ENCODE measurements at places on chromosomes 16 and 17.
A peak's percentile ranks its signal among the peaks of the same experiment; 100 is the strongest.

- ATAC-seq, result peak; percentile 94
Measured at GRCh38 chr16:11639925-11640899, 28.0 kb upstream of the SNN start.

DNA sequence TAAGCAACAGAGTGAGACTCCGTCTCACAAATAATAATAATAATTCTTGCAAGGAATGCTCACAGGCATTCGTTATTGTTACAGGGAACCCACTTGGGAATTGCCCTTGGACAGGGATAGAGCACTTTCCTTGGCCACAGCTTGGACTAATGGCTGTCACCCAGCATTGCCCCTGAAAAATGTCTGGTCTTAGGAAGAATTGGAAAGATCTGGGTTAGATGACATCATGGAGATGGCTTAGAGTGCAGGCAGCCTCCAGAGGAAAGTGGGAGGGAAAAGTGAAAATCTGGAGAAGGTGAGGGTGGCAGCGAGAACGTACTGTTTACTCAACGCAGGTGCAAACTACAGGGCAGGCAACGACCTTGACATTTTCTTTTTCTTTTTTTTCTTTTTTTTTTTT is 59.3 kb upstream of the MRTFB start:
- peak; percentile 38 for ATAC-seq

GRCh38 chr16:2817340-2818271 is 569 bp downstream of the PRSS21 start:
- no peak for ATAC-seq

DNA sequence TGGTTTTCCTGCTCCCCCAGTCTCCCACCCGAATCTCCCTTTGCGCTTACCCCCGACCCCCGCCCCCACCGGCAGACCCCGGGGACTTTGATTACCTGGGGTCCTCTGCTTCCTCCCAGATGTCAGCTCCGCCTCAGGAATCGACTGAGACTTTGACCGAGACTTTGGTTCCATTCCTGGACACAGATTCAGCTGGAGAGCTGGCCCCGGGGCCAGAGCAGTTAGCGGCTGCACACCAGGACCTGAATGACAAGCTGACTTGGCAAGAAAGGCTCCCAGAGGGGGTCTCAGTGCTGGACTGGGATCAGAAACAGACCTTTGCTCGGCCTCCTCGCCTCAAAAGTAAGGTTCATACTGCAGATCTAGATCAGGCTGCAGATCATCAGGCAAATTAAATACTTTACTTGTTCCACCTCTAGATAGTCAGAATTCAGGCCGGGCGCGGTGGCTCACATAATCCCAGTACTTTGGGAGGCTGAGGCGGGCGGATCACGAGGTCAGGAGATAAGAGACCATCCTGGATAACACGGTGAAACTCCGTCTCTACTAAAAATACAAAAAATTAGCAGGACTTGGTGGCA is 60.3 kb upstream of the FBXO47 start:
- ATAC-seq, result peak; percentile 22

- ATAC-seq, result no peak
Measured at GRCh38 chr17:51819341-51820219, 338.9 kb downstream of the CA10 start.

DNA sequence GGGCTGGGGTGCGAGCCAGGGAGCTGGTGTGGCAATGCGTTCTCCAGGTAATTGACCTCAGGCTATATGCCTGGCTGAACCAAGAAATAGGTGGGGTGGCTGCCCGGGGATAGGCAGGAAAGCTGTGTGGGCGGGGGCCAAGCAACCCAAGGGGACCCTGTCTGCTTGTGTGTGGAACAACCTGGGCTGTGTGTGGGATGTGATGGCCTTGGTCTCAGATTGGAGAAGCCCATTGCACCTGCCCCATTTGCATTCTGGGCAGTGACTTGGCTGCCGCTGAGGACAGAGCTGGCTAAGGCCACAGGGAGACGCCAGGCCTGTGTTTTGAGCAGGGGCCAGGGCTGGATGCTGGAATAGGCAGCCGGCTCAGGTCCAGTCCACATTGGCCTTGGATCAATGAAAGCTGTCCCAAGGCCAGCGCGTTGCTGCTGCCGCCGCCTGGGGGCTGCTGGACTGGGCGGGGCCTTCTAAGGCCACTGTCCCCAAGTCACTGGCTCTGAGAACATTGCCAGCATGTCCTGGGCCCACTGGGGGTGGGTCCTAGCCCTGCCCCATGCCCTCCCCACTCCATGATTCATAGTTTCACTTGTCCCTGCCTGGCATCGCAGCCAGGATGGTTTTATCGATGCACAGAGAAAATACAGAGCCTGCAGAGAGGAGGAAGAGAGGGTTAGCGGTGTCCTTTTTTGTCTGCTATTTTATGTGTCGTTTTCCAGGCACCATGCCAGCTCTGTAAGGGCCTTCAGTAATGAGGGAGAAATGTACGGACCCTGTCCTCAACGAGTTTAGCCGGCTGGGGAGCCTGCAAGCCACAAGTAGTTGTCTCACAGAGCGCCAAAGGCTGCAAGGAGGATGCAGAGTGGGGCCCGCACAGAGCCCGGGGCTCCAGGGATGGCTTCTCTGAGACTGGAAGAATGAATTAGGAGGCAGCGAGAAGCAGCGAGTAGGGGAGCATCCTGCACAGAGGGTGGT is 43.9 kb downstream of the NKD1 start:
- no peak for ATAC-seq

DNA sequence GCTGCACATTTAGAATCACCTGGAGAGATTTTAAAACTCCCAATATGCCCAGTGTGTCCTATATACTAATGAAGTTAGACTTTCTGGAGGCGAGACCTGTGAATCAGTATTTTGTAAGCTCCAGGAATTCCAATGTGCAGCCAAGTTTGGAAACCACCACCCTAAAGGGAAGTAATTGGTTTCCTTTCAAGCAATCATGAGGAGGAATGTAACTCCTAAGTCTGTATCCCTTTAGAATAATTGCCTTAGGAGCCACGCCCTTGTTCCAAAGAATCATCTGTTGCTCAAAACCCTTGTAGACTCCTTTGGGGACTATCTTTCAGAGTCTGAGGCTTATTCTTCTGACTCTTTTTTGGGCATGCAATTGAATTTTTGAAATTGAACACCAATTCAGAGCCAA is 84.4 kb downstream of the DNAH9 start:
- no peak for ATAC-seq

DNA sequence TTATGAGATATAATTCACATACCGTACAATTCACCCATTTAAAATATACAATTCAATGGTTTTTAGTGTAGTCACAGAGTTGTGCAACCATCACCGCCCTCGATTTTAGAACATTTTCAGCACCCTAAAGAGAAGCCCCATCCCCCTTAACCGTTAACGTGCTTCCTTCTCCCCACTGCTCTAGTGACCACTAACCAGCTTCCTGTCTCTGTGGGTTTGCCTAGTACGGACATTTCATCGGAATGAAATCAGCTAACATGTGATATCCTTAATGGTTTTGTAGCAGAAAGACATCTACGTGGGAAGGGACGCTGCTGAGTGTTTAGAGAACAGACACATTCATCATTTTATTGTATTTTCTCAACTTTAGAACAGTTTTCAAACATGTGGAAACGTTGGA is 80.8 kb upstream of the HSBP1 start:
- no peak for ATAC-seq

- no peak for ATAC-seq
Measured at GRCh38 chr17:74147056-74147835, 56.2 kb upstream of the RPL38 start.

DNA sequence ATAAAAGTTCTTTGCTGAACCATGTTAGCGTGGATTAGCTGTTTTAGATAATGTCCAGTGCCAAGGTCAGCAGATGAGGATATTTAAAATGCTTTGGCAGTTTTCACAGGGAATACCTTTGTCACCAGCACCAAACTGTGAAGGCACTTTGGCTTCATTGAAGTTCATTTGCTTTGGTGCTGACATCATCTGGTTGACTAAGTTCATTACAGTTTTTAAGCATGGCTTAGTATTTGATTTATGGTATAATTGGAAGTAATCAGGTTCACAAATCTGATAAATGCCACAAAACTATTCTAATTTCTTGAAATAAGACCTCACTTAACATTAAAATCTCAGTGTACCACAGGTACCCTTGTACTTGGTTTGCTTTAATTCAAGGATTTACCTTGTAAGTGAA is 4.3 kb downstream of the GID4 start:
- no peak for ATAC-seq

DNA sequence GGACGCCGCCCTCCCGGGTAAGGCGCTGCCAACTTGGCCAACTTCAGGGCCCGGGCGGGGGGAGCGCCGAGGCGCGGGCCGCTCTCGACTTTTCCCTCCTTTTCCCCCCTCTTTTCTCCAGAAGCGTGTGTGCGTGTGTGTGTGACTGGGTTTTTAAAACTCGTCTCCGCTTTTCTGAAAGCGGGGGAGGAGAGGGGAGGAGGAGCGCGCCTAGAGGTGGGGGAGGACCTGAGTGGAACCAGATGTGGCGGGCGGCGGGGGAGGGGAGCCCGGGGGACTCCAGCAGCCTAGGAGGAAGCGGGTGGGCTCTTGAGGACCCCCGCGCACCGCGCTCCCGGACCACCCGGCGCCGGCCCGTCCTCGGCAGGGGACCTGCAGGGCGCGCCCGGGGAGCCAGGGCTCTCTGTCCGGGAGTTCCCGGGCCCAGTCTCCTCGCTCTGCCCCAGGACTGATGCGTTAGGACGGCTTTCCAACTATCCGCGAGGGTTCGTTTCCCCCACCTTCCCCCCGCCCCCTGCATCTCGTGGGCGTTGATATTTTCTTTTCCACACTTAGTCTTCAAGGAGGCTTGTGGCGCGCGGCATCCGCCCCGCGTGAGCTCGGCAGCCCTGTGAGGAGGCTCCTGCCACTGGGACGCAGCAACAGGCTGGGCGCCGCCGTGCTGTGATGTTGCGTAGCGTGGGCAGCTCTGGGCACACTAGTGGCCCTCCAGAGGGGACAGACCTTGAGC is 599 bp downstream of the MRC2 start:
- ATAC-seq, result peak; percentile 43

All from motor neuron (in vitro differentiated cells).